Natural killer cell treated with Interleukin-12 subunit alpha and Interleukin-12 subunit beta and Interleukin-15 and Interleukin-18, amount 100 ng/mL, for 72 hours (primary cell): ENCODE measurements at places on chromosomes 7 and 10.

GRCh38 chr10:67521546-67521945 lies 174.4 kb downstream of the CTNNA3 start:
- DNase-seq, result no peak

DNA sequence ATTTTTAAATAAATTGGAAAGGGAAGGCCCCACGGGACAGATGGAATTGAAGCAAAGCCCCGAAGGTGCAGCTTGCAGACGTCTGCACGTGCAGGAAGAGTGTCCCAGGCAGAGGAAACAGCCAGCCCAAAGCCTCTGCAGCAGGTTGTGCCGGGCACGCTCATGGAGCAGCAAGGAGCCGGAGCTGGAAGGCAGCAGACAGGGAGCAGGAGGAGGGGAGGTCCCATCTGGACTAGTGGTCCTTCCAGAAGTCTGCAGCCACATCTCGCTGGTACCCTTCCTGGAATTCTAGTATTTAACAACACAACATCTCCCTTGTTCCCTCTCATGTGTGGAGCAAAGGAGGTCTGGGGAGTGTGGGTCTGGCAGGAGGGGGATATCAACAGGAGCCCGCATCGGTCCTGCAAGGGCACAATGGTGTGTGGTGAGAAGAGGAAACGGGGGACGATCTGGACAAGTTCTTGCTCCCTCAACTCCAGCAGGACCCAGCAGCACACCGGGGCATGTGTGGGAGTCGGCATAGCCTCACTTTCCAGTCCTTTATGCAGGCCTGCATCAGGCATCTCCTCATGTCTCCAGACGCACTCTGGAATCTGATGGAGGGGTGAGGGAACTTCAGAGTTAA lies 169.3 kb downstream of the GRID1 start:
- no peak for DNase-seq

GRCh38 chr7:14191686-14192098 lies 202.2 kb upstream of the ETV1 start:
- DNase-seq, result no peak

GRCh38 chr7:137930581-137930980 lies 71.3 kb downstream of the CREB3L2 start:
- DNase-seq, result no peak

DNA sequence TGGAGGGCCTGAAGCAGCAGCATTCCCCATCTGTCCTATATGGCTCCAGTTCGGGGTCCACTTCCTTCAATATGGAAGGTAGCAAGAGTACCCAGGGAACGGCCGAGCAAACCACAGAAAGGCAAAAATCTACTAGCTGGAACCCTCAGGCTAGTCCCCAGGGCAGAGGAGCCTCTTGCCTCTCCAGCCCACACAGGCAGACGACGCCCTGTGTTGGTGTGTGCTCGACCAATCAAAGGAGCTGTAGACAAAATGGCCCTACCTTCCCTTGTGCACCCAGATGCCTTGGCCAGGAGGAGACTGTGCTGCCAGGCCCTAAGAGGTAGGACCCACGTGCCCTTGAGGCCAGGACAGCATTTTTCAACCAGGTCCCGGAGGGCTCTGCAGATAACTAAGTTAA lies 91.5 kb downstream of the FAM53B start:
- DNase-seq, result no peak

- DNase-seq, result no peak
Observed at GRCh38 chr10:104581884-104582601, 59.0 kb upstream of the SORCS3 start.

DNA sequence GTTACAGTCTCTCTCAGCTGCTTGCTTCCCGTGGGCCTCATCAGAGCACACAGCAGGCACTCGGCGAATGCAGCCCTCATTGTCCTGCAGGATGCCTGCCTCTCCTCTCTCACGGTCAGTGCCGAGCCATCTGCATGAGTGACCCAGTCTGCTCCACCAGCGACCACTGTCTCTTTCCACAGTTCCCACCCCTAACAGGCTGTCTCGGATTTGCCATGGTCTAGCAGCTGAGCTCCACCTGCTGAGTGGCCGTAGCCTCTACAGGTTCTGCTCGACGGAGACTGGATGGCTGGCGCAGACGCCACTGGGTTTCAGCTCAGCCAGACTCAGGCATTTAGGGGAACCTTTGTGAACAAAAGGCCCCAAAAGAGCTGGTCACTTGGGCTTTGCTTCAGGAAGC lies 209.4 kb upstream of the FOXK1 start:
- DNase-seq, result no peak

GRCh38 chr7:151013733-151014497 lies 10.4 kb downstream of the ATG9B start:
- peak; percentile 90 for DNase-seq

- no peak for DNase-seq
Observed at GRCh38 chr10:7590271-7590670, 76.5 kb downstream of the ITIH5 start.

DNA sequence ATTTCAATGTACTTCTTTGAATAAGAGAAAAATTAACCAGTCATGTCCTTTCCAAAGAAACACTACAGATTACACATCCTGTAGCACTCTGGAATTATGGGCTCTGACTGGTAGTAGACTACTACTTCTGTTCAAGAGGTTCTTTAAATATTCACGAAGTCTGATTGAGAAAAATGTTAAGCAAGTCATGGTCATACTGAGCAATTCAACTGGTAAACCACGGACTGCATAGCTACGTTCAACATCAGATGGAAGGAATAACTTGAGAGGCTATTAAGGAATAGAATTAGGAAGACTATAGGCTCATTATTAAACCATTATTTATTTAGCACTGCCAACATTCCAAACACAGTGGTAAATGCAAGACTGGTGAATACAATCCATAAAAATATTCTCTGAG lies 160.8 kb downstream of the IMMP2L start:
- no peak for DNase-seq

DNA sequence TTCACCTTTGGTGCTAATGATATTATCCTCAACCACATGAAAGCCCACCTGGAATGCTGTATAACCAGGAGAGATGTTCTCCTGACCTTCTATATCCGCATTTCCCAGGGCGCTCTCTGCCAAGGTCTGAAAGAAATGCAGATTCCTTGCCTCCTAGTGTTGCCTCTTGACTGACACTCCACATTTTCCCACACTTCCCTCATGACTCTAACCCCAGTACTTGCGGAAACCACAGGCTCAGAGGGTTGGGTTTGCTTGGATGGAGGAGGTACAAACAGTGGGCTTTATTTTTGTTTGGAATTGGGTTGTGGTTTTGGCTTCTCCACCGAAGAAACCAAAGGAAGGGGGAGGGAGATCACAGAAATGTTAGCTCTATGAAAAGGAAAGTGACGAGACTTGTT lies 222.9 kb upstream of the CELF2 start:
- no peak for DNase-seq

DNA sequence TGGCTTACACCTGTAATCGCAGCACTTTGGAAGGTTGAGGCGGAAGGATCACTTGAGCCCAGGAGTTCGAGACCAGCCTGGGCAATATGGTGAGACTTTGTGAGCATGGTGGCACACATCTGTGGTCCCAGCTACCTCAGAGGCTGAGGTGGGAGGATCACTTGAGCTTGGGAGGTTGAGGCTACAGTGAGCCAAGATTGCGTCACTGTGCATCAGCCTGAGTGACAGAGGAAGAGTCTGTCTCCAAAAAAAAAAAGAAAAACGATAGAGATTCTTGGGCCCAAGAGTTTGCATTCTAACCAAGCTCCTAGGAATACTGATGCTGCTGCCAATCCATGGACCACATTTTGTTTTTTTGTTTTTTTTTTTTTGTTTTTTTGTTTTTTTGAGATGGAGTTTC lies 12.1 kb downstream of the MYOZ1 start:
- DNase-seq, result no peak

DNA sequence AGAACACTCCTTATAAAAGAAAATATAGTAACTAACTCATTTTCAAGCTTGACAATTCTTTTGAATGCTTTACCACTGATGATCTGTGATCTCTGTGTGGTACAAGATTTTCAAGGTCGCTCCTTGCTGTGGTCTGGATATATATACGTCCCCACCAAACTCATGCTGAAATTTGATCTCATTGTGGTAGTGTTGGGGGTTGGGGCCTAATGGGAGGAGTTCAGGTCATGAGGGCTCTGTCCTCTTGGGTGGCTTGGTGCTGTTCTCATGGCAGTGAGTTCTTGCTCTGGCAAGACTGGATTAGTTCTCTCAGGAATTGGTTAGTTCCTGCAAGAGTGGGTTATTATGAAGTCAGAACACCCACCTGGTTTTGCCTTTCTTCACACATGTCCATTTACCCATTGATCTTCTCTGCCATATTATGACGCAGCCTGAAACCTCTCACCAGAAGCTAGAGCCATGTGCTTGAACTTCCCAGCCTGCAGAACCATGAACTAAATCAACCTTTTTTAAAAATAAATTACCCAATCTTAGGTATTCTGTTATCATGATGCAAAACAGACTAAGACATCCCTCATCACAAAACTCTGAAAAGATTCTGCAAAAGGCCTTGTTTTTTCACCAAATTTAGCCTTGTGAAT lies 8.3 kb upstream of the EDRF1 start:
- no peak for DNase-seq

- no peak for DNase-seq
Observed at GRCh38 chr10:70137135-70137534, 4.5 kb upstream of the AIFM2 start.

DNA sequence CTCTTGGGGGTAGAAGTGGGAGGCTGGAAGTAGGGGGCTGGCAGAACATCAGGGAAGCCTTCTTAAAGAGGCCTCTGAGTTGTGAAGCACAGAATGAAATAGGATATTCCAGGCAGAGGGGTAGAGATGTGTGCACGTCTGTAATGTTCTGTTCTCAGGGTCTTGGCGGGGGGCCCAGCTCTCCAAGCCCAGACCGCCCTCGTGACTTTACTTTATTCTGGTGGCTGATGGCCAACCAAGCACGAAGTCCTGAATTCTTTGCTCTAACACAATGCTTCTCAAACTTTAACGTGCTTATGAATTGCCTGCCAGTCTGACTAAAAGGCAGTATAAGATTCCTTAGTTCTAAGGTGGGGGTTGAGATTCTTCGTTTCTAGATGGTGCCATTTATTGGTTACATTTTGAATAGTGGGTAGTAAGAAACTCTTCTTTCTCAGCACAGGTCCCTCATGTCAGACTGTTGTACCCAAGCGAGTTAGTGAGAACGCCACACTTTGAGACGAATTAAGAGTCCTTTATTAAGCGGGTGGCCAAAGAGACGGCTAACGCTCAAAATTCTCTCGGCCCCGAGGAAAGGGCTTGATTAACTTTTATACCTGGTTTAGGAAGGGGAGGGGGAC lies 8.2 kb downstream of the PRXL2A start:
- DNase-seq, result no peak

DNA sequence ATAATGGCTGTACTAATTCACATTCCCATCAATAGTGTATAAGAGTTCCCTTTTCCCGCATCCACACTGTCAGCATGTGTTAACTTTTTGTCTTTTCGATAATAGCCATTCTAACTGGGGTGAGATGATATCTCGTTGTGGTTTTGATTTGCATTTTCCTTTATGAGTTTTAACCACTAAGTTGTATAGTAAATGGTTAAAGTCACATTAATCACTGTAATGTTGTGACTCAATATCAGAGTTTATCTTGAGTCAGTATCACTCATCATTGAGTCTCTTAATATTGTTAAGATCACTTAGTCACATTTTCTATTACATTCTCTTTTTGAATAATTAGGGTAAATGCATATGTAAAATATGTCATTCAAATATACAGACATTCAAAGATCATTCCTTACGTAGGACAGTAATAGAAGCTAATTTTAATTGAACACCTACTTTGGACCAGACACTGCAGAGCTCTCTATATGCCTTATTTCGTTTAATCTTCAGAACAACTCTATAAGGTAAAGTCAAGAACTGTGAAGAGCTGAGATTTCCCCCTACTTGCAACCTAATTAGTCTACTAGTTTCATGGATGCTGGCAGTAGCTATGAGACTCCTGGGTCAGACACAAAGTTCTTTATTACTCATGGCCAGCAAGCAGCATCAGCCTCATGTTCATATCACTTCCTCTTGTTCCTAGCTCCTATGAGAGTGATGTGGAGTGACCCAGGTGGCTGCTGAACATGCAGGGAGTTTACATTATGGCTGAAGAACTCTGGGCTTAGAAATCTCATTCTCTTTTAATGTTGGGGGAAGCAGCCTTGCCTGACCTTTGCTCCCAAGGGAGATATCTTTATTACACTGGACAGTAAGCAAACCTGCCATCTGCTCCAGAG lies 30.5 kb downstream of the CREB5 start:
- DNase-seq, result no peak

DNA sequence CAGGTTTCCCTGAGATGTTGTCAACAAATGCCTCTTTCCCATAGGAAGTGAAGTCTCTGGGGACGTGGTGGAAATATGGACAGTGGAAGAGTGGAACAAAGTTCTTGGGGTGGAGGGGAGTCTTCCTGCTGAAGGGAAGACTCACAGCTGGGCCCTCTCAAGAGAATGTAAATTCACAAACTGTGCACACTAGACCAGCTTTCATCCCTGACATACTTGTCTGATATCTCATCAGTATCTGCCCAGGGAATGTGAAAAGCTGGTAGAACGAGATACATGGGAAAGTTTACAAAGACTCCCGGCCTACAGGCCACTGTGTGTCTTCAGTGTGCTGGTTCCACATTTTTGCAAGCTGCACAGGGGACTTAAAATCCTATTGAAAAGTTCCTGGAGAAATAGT lies 16.7 kb upstream of the CCDC3 start:
- no peak for DNase-seq

DNA sequence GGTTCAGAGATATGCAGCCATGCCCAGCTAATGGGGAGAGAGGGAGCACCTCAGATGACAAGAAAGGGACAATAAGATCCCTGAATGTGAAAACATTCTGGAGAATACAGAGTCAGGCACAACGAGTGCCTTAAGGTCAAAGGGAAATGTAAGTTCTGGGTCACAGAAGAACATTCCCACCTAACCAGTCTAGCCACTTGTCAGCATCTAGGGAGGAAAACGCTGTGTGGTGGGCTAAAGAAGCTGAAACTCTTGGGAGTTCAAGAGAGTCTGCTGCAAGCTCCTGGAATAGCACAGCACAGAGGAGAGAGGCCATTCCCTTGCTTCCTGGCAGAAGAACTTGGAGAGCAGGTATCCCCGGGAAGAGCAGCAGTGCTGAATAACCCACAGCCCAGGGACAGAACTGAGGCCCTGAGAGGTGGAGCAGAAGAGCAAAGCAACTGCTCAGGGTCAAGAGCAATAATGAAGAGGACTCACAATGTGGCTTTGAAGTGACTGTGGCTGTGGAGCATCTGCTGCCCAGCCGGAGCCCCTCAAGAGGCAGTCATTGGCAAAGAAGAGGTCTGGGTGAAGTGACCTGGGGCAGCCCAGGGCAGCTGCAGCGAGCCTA lies 182.3 kb downstream of the NPSR1 start:
- DNase-seq, result no peak

GRCh38 chr10:131915484-131915883 lies 14.7 kb downstream of the PPP2R2D start:
- DNase-seq, result no peak

DNA sequence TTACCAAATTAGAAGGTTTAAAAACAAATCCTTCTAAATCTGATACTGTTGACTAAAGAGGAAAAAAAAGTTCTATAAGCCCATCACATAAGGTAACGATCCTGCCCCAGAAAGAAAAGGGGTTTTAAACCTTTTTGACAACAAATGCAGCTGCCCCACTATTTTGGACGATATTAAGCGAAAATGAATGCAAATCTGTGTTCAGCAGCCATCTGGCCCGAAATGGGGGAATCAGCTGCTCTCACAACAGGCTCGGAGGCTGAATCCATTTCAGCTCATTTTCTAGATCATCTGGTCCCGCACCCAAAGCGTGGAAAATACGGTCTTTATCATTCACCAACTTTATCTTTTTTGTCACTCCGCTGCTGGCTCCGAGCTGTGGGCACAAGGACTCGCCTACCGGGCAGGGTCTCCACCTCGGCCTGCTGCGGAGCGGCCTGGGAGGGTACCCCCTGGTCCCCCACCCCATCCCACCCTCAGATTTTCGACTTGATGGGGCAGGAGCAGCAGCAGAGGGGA lies 2.4 kb upstream of the EBF3 start:
- DNase-seq, result no peak
